ENCODE measurements at places on chromosomes 7 and 10. TPM values are rescaled to one million over a fixed set of nuclear protein-coding genes. Genes with fewer than 3 reads are reported as not detected.

DNA sequence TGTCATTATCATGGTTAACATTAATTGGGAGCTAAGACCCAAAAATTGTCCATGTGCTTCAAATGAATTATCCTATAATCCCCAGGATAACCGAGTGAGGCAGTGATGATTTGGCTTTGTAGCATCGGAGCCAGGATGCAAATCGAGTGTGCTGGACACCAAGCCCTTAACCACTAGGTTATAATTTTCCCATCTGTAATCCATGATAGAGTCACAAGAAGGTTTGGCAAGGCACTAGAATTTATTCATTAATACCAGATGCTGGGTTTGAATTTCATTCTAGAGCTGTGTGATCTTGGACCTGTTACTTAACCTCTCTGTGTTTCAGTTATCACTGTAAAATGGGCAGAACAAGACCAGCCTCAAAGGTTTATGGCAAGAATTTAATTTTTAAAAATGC, 21.0 kb upstream of the ITGB1 start:
- ATAC-seq, result no peak

Gene REEP3
- total RNA-seq, result 15.8 TPM

Gene PRLHR
- total RNA-seq, result 0.21 TPM

Gene MMD2
- not detected for total RNA-seq

DNA sequence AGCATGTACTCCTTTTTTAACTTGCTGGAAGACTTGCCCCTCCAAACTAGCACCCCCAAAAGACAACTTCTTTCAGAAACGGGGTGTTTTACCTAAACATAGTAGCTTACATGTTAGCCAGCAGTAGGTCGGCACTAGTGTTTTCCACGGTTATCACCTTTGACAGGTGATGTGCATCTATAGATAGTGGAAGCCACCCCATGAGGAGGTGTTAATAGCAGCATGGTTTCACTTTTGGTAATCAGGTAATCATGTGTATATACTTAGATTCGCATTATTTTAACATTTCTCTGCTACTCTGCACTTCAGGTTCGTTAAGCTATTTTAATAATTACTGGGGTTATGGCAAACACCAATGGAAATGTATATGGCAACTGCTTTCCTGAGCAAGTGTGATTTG, 17.6 kb downstream of the SRI start:
- no peak for ATAC-seq

- no peak for ATAC-seq
These were observed 21.0 kb upstream of the GRB10 start for GRCh38 chr7:50803359-50804337.

DNA sequence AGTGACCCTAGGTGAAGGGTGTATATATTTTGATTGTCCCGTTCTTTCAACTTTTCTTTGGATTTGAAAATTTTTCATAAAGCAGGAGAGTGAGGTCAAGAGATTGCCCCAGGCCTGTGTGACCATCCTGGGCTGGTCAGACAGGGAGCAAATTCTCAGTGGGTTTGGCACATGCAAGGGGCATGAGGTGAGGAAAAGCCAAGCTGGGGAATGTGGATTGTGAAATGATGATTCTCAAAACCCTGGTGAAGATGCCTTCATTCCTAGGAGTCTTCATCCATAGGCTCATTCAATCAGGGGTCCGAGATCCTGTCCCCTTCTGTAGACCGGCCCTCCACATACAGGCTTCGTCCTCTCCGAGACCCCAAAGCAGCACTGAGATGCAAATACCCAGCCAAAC, 27.0 kb upstream of the FAM170B start:
- ATAC-seq, result no peak

Gene SPDYE1
- 0.31 TPM for total RNA-seq

Gene NFE2L3
- total RNA-seq, result 9.9 TPM

Gene PRSS37
- total RNA-seq, result 0.15 TPM

Gene HMX2
- total RNA-seq, result 0.19 TPM

Data from motor neuron (in vitro differentiated cells).